ENCODE measurements at places on chromosomes 13 and 19.

GRCh38 chr19:50252111-50252886, 48.9 kb downstream of the MYH14 start:
- DNase-seq: no peak

GRCh38 chr19:13034636-13035035, 39.4 kb downstream of the NFIX start:
- DNase-seq: no peak

- no peak for DNase-seq
Observed at GRCh38 chr13:40613192-40613818, 53.1 kb downstream of the FOXO1 start.

DNA sequence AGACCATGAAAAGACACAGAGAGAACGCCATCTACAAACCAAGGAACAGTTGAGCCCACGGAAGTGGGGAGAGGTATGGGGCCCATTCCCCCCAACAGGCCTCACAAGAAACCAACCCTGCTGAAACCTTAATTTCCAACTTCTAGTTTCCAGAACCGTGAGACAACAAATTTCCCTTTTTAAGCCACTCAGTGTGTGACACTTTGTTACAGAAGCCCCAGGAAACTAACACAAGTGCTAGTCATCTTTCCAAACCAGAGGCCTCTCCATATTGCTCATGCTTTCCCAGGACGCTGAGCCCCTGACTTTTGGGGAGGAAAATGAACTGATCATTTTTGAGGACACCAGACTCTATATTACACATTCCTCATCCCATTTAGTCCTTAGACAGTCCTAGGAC, 186.8 kb downstream of the NUFIP1 start:
- no peak for DNase-seq

- DNase-seq: no peak
Observed at GRCh38 chr13:29508876-29509252, 86.6 kb downstream of the SLC7A1 start.

GRCh38 chr13:41931337-41931736, 29.6 kb downstream of the VWA8 start:
- DNase-seq: no peak

Measured in C1 segment of cervical spinal cord (tissue), 14 donors.